ENCODE measurements at places on chromosomes 1 and 21. TPM values are rescaled to one million over a fixed set of nuclear protein-coding genes. Genes with fewer than 3 reads are reported as not detected.

- no peak for DNase-seq
Observed at GRCh38 chr1:178151831-178152230, 57.9 kb downstream of the RASAL2 start.

- DNase-seq = no peak
Observed at GRCh38 chr1:117590273-117590925, 15.4 kb upstream of the TENT5C start.

DNA sequence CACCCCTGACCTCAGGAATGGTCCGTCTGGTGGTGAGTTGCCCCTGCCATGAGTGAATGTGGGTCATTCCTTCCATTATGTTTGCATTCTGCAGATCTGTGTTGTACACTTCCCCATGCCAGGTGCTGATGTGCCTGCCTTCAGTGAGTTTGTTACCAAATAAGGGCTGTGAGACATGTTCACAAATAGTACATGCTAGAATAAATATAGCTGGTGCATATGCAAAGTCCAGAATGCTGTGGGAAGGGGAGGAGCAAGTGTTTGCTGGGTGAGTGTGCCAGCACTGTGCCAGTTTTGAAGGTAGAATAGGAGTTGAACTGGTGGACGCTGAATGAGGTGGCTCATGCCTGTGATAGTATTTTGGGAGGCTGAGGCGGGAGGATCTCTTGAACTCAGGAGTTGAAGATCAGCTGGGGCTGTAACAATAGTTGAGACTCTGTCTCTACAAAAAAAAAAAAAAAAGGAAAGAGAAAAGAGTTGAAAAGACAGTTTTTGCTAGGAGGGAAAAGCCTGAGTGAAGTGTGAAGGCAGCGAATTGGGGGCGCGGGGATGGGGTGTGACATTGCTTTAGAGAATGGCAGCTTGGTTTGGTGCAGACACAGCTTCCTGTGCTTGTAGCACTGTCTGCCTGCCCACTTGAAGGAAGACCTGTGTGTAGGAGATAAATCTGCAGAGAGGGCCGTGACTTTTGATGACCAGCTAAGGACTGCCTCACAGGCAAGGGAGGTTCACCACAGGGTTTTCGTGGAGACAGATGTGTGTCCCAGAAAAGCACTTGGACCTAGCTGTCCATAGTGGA is 61.1 kb downstream of the LGR6 start:
- DNase-seq = no peak

DNA sequence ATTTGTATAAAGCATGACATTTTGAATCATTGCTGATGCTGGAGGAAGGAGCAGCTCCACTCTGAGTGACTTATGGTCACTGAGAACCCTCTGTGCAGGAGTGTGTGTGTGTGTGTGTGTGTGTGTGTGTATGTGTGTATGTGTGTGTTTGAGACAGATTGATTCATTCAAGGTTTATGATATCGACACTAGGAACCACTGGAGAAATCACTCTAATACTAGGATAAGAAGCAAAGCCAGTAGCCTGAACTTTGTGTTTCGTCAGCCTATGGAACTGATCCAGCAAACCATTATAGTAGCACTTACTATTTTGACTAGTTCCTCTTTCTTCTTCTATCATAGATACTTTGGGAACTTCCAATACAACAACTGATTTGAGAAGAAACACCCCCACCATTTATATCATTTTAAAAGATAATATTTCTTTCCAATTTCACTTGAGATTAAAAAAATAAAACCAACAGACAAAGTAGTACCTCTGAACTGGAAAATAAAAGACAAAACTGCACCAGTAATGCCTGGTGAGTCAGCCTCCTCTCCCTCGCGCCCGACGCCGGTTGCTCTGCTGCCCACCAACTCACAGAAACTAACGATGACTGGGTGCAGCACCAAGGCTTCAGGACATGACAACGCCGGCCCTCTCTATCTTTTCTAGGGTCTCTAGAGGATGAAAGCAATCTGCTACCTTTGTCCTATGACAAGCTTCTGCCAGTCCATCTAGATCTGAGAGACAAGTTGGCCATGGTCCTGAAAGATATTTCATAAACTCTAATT is 20.9 kb downstream of the SLAMF1 start:
- peak; percentile 74 for DNase-seq

GRCh38 chr1:209880031-209880430 is 52.3 kb downstream of the UTP25 start:
- no peak for DNase-seq

GRCh38 chr21:42695697-42696380 is 42.4 kb downstream of the PDE9A start:
- no peak for DNase-seq

GRCh38 chr1:116379674-116380498 is 6.8 kb downstream of the ATP1A1 start:
- DNase-seq = no peak

DNA sequence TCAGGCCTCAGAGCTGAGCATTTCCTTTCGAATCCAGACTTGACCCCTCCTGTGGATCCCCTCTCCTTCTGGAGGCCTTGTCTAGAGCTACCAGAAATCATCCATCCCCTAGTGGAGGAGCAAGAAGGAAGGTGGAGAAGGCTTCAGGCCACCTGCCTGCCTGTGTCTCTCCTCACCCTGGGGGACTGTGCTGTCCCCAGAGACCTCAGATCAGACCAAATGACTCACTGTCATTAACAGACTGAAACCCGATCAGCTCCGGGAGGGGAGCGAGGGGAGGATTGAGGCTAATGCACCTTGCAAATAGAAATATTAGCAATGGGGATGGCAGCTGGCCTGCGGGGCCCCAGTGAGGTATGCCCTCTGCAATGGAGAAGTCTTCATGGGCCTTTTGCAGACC is 2.1 kb downstream of the MYBPH start:
- DNase-seq = no peak

DNA sequence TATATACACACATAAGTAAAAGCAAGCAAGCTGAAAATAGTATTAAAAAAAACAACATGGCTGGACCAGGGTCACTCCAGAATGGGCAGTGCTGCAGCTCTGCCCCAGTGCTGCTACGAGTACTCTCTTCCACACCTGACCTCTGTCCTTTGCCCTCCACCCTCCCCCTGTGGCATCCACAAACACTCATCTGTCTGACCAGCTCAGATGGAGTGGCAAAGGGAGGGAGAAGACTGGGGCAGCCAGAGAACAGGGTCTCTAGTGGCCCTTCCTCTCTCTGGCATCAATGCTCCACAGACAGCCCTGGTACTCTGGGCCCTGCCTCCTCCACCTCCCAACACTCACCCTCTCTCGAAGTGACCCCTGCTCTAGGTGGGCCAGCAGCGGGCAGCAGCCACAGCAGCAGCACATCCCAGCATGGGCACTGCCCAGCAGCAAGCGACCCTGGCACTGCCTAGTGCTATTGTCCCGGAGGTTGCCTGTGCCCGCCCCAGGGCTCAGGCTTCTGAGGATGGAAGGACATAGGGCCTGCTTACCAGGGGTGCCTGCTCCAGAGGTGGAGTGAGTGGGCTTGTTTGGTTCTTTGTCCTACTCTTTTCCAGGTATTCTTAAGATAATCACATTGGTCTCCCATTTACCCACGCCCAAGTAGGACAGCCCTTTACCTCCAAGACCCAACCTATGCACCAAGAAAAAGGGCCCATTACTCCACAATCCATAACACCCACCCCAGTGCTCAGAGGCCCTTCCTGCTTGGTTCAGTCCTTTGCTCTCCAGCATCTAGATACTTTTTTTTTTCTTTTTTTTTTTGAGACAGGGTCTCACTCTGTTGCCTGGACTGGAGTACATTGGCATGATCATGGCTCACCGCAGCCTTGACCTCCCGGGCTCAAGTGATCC is 6.2 kb downstream of the ARHGEF2 start:
- DNase-seq = no peak

DNA sequence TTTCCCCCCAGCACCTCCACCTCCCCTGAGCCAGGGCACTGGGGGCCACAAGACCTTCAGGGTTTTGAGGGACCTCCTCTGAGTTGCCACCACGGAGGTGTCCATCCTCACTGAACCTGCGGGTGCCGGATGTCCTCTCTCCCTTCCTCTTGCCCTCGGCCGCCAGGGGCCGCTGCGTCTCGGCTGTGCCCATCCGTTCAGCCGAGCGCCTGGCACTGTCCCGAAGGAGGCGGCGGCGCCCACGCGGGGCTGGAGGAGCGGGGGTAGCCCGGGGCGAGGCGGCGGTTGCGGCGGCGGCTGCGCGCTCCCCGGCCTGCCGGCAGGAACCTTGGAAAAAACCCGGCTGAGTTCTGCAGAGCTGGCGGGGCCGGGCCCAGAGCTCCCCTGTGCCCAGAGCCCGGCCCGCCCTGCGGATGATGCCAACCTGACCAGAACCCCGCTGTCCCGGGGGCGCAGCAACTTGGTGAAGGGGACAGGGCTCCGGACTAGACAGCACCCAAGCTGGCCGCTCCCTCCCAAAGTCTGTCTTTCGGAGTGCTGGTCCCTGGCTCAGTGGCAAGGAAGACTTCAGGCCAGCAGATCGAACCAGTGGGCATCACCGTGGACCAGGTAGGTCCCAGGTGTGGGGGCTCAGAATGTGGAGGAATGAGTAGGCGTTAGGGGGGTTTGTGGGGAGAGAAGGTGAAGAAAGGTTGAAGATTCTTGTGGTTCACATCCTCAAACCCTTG is 3.7 kb upstream of the PPM1J start:
- peak; percentile 82 for DNase-seq

- DNase-seq = peak; percentile 72
Observed at GRCh38 chr1:26993237-26994019, at the start of gene TRNP1. TSS of gene TRNP1 (plus strand) at chr1:26993692. CDS start at chr1:26993787, 95 bp downstream.

DNA sequence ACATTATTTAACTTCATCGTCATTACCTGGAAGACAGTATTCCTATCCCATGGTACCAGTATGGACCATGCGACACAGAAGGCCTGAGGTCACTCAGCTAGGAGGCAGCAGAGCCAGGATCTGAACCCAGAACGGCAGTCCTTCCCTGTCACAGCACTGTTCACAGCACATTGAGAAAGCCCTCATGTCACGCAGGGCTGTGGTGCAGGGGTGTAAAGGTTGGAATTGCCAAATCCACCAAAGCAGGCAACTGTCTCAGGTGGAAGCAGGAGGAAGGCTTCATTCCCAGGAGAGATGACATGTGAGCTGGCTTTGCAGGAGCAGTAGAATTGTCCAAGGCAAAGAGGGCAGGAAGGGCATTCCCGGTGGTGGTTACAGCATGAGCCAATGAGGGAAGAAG is 9.9 kb upstream of the TTC22 start:
- DNase-seq = no peak

DNA sequence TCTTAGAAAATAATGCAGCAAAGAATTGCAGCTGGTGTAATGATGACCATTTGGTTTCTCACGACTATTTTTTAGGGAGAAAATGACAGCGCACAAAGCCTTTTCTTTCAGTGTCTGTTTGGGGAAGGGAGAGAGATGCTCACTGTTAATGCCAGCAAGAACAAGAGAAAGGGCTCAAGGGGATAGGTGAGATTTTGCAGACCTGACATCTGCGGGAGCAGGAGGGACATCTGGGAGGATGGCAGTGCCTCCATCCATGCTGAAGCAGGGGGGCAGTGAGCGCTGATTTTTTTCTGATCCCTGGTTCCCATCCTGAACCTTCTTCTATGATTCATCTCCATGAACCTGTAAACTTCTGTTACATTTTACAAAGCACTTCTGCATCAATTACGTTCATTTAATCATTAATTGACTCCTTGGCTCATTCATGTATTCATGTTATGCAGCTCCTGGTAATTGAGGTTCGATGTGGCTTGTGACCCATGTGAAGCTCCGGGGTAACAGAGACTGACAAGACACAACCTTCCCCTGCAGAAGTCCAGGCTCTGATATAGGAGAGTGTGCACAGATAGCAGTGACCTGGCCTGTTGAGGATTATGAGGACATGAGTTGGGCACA is 595.3 kb downstream of the PTPRU start:
- peak; percentile 28 for DNase-seq

DNA sequence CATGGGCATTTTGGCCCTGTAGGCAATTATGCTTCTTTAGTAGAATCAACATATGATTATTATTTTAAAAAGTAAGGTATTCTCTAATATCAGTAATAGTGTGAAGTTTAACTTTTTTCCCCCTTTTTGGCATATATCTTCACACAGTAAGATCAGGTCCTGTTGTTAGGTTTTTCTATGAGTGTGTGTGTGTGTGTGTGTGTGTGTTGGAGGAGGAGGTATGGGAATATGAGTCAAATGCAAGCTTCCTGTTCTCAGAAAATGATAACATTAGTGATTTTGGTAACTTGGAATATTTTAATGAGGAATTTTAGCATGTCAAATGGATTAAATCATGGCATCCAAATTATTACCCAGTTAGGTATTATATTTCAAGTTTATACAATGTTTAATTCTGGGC is 65.8 kb upstream of the BCL10 start:
- DNase-seq = no peak

DNA sequence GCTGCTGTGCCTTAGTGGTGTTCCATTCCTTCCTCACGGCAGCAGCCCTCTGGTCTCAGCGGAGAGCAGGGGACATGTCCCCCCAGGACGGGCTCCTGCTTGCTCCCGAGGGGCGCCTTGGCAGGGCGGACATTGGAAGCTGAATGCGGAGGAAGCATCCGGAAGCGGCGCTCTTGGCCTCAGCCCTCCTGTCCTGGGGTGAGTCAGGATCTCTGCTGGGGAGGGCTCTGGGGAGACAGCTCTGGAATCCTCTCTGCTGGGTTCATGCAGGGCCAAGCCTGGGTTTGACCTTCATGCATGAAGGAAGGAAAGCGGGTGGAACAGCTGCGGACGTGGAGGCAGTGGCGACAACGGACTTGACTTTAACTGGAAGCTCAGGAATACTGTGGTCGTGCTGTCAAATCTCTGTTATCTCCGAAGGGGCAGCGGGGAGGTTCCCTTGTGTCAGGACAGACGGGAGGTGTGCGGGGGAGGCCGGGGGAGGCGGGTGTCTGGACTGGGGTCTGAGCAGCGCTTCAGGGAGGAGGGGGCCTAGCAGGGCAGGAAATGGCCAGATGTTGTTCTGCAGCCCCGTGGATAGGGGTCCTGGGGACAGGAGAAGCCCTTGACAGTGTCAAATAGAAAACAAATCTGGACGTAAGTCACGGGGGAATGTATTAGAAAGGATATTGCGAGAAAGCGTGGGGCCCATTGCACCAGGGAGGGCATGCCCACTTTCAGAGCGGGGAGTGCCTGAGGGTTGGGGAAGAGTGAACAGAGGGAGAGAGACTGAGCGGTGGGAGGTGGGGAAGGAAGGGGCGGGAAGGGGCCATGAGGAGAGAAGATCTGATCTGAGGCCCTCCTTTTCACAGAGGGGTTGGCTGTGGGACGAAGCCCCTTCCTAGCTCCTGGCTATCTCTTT is 26.6 kb downstream of the CRYAA start:
- DNase-seq = no peak

- no peak for DNase-seq
Observed at GRCh38 chr1:243316366-243316989, 60.6 kb downstream of the SDCCAG8 start.

DNA sequence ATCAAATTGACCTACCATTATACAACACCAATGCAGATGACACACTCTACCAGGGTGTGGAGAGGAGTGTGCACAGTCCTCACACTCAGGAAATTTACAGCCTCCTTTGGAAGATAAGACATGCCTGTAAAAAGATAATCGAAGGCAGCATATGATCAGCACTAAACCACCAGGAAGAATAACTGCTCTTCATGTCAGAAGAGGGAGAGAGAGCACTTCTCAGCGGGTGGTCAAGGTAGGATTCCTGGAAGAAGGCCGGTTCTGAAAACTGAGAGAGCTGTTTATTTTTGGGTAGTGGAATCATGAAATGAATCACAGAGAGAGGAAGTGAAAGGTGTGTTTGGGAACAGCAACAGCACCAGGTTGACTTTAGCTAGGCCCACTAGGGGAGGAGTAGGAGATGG is 14.0 kb upstream of the ZNF697 start:
- DNase-seq = no peak

The BLZF1 gene
- 43.4 TPM for total RNA-seq

The FALEC gene
- not detected for total RNA-seq

The CELA3B gene
- not detected for total RNA-seq

The SLC1A7 gene
- not detected for total RNA-seq

The GPR37L1 gene
- total RNA-seq = not detected

The SIM2 gene
- total RNA-seq = 0.09 TPM

The ATAD3C gene
- total RNA-seq = 0.87 TPM

The TMPRSS3 gene
- total RNA-seq = 22.3 TPM

The OR2M4 gene
- not detected for total RNA-seq

All from activated CD8-positive, alpha-beta memory T cell treated with anti-CD3 and anti-CD28 coated beads, Interleukin-2, amount 10 ng/mL, durations not matched to agents 7 days and 5 days (primary cell).